ENCODE measurements at places on chromosomes 7 and 10.

GRCh38 chr7:35762781-35763180, 38.1 kb upstream of the SEPTIN7 start:
- no peak for DNase-seq

GRCh38 chr10:78991187-78991586, 77.6 kb upstream of the ZMIZ1 start:
- DNase-seq, result no peak

DNA sequence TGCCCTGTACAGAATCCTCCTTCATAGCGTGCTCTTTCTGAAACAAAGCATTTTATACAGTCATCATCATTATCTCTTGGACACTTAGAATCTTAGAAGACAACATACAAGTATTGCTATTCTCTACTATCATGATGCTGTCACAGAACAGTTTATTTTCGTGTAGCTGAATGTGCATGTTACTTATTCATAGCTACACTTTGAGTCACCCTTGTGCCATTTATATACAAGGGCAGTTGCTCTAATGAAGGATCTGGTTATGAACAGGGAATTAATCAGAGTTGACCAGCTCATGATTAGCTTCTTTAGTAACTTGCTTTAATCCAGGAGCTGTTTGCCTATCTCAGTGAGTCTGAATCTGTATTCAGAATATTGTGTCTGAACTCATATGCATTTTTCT, 11.2 kb downstream of the CASP2 start:
- DNase-seq, result no peak

DNA sequence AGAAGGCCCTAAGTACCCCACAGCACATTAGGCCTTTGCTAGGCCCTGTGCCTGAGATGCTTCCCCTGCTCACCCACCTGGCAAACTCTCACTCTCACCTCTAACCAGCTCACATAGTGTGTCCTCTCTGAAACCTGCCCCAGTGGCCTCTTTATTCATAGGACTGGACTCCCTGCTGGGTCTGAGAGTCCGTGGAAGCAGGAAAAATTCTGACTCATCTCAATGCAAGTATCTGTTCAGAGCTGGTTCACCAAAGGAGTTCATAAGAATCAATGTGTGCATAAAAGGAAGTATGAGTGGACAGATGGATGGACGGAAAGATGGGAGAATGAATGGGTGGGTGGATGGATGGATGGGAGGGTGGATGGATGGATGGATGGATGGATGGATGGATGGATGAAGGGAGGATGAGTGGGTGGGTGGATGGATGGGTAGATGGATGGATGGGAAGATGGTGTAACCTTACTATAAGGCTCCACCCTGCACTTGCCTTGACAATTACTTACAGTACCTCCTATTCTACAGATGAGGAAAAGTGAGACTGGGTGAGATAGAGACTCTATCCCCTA, 111.2 kb upstream of the ZMIZ1 start:
- DNase-seq, result no peak

DNA sequence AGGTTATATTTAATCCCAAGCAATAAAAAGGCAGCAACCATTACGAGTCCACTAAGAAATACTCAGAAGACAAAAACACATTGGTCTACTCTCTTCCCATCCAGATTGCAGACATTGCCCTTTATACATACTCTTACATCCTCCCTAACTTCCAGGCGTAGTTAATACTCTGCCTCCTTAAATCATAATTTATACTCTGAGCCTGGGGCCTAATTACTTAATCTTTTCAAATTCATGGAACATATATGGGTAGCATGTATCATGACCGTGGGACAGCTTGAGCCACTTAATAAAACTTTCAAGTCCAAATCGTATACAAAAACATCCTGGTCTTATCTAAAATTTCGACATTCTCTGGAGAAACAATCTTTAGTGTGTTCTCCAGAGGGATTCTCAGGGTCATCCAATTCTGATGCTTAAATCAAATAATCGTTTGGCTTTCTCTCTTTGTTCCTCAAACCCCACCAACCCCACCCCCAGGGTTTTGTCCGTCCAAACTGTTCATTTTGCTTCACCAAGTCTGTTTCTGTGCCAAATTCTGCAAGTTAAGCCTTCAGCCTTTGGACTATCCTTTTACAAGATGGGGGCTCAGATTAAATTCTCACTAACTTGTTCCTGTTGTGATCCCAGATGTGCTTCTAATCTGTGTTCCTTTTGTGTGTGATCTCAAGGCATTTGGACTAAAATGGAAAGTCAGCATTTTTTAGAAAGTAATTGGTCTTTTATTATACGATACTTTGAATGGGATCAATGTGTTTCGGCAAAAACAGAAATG, 86.4 kb downstream of the ADAM12 start:
- DNase-seq, result no peak

- no peak for DNase-seq
These were observed 267.8 kb downstream of the WDR37 start for GRCh38 chr10:1323951-1324350.

- DNase-seq, result no peak
These were observed 656.0 kb downstream of the CNTNAP2 start for GRCh38 chr7:146772601-146773000.

DNA sequence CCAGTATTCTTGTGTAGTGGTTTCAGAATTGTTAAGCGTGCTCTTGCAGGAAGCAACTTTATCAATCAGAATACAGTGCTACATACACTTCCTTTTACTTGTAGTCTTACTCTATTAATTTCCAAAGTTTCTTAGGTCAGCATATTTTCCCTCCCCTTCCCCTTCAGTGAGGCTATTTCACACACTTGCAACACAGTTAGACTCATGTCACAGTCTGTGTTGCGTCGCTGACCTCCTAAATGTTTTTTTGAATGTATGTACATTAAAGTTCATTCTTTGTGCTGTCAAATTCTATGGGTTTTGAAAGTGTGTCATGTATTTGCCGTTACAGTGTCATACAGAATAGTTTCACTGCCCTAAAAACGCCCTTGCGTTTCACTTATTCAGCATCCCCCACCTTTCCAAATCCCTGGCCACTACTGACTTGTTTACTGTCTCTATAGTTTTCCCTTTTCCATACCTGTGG, 5.4 kb upstream of the HKDC1 start:
- no peak for DNase-seq

DNA sequence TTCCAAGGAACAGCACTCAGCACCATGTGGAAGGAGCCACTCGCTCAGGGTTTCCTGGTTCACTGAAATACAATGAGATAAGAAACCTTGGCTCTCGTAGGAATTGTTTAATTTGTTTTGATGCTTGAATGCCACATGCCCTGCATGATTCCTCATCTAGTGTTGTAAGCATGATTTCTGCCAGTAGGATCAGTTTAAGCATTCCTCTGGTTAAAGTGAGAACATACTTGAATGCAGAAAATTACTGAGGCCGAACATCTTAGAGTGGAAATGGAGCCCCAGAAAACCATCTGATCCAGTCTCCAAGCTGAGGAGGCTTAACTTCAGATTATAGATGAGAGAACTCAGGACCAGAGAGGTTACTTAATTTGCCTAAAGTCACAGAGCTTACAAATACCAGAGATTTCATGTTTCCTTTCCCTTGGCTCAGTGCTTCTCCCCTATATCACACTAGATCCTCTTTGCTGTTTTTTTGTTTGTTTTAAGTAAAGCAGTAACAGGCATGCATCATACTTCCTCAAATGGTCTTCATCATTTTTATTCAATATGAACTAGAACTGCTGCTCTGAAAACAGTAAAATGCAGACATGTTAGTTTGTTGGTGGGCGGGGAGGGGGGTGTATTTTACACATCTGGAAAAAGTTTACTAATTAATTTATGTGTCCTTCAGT, 125.1 kb downstream of the ADAM12 start:
- no peak for DNase-seq

DNA sequence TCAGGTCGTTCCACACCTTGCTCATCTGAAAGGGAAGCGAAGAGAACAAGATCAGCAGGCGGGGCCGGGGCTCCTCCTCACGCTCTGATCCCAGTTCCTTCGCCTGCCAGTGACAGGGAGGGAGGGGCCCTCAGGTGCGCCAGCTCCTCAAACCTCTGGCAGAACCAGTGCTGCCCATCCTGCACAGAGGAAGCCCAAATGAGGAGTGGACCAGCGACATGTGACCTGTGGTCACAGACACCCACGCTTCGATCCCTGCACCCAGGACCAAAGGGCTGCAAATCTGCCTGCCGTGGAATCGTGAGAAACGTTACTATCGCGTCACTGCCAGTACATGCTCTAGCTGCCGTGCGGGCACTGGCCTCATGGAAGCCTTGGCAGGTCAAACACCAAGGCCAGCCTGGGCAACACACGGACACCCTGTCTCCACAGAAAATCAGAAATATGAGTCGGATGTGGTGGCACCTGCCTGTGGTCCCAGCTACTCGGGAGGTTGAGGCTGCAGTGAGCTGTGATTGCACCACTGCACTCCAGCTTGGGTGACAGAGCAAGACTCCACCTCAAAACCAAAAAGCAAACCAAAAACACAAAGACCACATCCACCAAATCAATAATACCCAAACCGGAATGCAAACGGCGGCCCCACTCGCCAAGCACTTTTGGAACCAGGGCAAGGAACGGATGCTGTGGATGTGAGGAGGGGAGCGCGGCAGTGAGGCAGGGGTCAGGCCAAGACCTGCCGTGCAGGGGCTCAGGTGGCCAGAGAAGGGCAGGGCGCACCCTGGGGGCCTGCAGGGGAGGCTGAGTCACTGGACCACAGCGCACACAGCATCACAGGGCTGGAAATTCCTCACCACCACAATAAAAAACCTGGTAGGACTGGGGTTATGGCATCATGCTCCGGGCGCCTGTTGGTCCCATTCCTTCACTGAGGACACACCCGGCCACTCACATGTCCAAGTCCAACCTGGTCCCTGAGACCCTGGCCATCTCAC, 13.4 kb downstream of the NUDT1 start:
- no peak for DNase-seq

GRCh38 chr10:50567384-50567783, 56.4 kb downstream of the SGMS1 start:
- DNase-seq, result no peak

DNA sequence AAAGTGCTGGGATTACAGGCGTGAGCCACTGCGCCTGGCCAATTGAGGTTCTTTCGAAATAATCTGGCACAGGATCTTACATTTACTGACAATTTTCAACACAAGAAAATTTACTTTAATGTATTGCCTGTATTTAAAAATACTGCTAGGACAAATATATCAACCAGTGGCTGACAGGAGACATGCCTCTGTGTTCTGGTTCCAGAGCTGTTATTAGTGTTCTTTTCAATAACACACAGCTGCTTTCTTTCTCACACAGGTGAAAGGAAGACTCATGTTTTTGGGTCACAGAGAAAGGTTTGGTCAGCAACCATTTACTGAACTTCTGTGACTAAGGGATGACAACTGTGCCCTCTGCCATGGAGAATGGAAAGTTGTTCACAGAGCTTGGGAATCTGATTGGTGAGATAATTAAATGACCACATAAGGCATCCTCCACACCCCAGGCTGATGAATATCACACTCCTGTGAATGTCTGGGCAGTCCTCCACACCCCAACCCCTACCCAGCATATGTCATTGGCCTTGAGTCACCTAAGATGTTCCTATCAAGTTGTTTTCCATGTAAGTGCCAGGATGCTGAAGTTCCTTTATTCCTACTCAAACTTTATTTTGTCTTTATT, 180.1 kb downstream of the RAPGEF5 start:
- no peak for DNase-seq
